Glomerular endothelial cell (primary cell): ENCODE measurements at places on chromosomes 3 and 15. TPM values are rescaled to one million over a fixed set of nuclear protein-coding genes. Genes with fewer than 3 reads are reported as not detected.

LRRC2 gene
- total RNA-seq = 0.41 TPM in 1 of 2 replicates, not detected in the other

CHDH gene
- 0.06 and 0.82 TPM in 2 replicates for total RNA-seq

DUOXA2 gene
- total RNA-seq = not detected in 2 replicates

CNTN3 gene
- not detected in 2 replicates for total RNA-seq

CSPG4 gene
- 3.0 and 15.6 TPM in 2 replicates for total RNA-seq

SIAH2 gene
- 23.7 and 34.0 TPM in 2 replicates for total RNA-seq

PAQR9 gene
- not detected in 2 replicates for total RNA-seq

PYDC2 gene
- total RNA-seq = not detected in 2 replicates

TEX55 gene
- not detected in 2 replicates for total RNA-seq

DNA sequence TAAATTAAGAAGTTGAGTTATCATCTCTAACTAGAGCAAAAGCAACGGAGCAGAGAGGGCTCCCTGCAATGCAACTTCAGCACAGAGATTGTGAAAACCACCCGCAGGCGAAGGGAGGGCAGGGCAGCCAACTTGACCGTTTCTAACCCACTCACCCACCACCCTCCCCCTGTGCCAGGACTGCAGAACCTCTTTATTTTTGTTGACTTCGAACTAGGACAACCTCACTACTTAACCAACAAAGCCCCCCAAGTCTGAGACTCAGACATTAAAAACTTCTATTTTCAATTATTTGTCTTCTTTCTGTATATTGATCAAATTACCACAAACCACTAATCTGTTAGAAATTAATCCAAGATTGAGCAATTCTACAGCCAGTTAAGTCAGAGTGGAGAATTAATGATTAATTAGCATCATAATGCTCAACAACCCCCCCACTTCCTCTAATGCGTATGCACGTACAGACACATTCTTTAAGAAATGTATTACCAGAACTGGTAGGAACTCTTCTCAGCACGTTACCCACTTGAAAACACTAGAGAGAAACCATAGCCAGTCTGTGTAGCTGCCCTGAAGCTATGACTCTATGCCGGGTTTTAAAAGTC lies 2.0 kb downstream of the MGLL start:
- no peak for DNase-seq

- DNase-seq = no peak
Measured at GRCh38 chr3:192850451-192850981, 67.1 kb downstream of the MB21D2 start.

DNA sequence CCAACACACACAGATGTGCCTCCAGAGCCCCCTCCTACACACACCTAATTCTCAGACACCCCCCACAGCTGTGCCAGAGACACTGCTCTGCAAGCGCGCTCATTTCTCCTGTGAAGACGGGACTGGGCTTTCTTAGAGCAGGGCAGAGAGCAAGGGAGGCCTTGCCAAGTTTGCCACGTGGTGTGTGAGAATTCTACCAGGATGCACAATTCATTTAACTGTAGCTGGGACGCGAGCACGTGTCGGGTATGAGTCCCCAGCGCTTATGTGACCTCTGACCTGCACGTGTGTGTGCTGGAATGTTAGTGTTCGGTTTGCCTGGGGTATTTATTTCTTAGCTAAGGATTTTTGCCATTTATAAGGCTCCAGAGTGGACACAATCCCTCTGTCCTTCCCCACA lies 37.0 kb downstream of the FEM1B start:
- DNase-seq = no peak

- DNase-seq = no peak
Measured at GRCh38 chr3:116423374-116423773, 21.9 kb downstream of the LSAMP start.

DNA sequence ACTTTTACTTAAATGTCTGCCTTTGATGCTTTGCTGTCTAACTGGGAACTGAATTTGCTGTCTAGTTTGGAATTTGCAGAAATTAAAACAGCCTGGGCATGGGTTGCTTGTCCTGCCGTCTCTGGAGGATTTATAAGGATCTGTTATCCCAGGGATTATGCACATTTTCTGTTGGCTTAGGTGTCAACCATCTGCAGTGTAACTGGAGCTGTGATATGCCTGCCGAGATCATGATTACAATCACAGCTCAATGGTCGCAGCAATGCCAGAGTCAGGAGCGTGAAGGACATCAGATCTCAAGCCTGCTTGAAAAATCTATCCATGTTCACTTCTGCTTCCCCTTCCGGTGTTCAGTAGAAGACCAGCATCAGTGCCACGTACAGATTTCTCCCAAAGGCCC lies 41.8 kb upstream of the SETMAR start:
- DNase-seq = no peak

- no peak for DNase-seq
Measured at GRCh38 chr15:91885714-91886270, 32.3 kb downstream of the SLCO3A1 start.

- no peak for DNase-seq
Measured at GRCh38 chr3:45756055-45756454, 40.3 kb downstream of the SLC6A20 start.

- DNase-seq = no peak
Measured at GRCh38 chr3:9260305-9260704, 10.9 kb upstream of the SRGAP3 start.

GRCh38 chr3:140242818-140243276 lies 307.9 kb downstream of the CLSTN2 start:
- DNase-seq = no peak

DNA sequence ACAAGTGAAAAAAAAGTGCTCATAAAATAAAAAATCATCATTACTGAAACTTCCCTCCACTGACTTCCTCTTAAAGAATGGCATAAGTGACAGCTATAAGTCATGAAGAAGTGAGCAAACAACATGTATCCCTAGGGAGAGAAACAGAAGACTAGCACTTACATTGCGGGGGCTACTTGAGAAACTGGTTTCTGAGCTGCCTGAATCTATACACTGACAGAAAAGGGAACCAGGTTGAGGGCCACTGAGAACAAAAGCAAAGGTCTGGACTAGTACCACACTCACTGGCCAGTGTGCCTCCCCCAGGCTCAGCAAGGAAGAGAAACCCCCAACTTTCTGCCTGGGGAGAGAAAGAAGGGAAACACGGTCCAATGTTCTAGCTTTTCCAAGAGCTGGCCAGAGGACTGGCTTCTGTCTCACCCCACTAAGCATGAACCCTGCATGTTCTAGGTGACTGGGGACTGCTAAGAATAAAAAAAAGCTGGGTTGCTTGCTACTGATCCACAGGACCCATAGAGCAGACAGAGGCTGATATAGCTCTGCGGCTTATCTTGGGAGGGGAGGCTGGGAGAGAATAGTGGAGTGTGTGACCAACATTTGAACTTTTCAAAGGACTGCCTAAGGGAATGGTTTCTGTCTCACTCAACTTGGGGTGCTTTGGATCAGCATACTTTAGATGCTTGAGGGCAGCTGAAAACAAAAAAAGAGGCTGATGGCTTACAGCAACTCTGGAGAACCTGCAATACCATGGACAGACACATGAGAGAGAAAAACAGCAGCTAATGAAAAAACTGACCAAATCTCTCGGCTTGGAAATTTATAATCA lies 8.1 kb downstream of the RAD18 start:
- no peak for DNase-seq

DNA sequence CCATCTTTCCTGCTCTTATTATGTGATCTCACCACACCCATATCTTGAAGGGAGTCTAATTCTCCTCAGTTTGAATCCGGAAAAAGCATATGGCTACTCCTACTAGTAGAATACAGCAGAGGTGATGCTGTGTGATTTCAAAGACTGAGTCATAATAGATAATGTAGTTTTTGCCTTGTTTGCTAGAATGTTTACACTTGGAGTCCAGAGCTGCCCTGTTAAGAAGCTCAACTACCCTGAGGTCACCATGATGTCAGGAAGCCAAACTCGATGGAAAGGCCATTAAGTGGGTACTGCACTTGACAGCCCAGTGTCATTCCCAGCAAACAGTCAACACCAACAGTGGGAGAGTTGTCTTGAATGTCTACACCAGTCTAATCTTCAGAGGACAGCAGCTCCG lies 56.9 kb downstream of the CD200R1L start:
- no peak for DNase-seq

DNA sequence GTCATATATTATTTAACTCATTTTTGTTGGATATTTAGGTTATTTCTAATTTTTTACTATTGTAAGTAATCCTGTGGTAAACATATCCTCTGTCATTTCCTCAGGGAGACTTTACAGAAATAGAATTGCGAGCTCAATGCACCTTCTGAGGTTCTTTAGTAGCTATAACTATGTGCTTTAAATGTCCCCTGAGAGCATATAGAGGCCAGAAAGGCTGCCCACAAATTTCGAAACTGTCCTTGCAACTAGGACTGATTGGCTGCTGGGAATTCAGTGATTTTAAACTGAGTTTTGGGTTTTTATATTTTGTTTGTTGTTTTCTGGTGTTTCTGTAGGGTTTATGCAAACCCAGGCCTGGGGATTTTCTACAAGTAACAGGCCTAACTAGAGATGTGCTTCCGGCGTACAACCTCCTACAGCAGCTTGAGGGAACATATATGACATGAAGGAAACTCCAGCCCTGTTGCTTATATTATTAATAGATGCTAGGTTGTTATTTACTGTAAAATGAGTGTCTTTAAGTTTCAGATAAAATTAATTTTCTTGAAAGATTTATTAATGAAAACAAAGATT lies 29.1 kb upstream of the P4HTM start:
- DNase-seq = no peak

DNA sequence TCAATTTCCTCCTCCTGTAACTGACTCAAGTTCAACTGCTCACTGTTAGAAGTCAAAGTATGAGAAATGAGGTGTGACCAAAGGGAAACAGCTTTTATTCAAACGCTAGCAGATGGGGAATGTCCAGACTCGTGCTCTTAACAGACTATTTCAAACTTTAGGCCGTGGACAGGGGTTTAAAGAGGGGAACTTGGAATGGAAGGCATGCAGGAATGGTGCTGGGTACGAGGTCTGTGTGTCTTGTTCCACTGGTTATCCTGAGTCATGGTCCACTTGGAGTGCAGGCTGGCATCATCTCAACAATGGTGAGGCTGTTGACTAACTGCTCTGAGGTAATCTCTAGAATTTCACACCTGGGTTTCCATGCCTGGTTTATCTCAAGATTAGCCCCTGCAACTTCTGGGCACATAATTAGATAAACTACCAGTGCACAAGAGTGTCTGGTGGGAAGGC lies 22.9 kb upstream of the DNAAF4 start:
- no peak for DNase-seq

GRCh38 chr3:180881065-180881801 lies 31.2 kb upstream of the FXR1 start:
- DNase-seq = no peak

- no peak for DNase-seq
Measured at GRCh38 chr3:186849374-186849975, 7.0 kb downstream of the ADIPOQ start.

- no peak for DNase-seq
Measured at GRCh38 chr15:97009031-97009431, 678.5 kb downstream of the NR2F2 start.

DNA sequence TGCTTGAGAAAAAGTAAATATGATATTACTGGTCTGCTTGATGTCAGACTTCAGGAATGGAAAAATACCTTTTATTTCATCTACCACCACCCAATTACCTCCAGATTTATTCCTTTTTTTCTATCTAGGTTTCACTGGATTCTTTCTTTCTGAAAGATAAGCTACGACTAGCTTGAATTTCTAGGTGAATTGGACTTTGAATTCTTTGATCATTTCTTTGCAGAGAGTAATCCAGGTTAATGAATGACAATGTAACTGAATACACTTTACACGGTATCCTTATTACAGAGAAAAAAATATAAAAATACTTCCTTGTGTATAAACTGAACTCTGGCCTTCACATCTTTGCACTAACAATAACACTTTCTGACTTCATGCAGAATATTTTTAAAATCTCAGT lies 59.5 kb upstream of the TRPC1 start:
- DNase-seq = no peak

GRCh38 chr3:57120451-57121174 lies 44.5 kb downstream of the IL17RD start:
- no peak for DNase-seq

DNA sequence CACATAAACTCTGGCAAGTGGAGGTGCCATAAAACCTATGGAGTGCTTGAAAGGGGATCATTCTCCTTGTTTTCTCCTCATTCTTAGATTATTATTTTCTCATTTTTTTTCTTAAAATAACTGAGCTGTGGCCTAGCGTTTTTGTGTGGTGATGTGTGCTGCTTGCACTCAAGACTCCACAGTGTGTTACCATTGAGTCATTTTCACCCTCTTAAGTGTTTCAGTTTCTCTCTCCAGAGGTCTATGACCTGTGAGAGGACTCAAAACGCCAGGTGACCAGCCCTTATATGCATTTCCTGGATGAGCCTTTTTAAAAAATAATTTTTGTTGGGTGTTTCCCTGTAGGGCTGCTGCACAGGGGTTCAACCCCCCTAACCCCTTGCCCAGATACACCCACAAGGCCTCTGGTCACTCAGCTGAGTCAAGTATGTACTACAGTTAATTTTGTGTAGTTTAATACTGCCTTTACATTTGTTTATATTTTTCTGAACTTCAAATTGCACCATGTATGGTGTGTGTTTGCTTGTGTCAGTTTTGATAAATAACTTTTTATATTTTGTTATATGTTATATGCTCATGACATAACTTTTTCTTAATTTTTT lies 15.4 kb upstream of the BTLA start:
- no peak for DNase-seq

DNA sequence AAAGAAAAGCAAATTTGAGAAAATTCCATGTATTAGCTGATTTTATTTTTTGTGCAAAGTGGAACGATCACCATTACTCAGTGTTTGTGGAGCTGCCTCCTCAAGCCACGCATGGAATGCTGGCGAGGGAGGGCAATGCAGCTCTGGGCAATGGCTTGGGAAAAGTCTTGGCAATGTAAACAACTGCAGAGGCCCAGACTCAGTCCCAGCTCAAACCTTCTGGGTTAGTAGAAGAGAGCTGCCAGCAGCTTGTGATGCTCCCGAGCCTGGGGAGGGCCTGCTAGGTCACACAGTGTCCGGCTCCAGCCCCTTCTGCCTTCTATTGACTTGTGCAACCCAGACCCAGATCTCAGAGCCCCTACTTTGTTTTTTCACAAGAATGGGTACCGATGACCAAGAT lies 4.3 kb downstream of the EPHB1 start:
- no peak for DNase-seq

DNA sequence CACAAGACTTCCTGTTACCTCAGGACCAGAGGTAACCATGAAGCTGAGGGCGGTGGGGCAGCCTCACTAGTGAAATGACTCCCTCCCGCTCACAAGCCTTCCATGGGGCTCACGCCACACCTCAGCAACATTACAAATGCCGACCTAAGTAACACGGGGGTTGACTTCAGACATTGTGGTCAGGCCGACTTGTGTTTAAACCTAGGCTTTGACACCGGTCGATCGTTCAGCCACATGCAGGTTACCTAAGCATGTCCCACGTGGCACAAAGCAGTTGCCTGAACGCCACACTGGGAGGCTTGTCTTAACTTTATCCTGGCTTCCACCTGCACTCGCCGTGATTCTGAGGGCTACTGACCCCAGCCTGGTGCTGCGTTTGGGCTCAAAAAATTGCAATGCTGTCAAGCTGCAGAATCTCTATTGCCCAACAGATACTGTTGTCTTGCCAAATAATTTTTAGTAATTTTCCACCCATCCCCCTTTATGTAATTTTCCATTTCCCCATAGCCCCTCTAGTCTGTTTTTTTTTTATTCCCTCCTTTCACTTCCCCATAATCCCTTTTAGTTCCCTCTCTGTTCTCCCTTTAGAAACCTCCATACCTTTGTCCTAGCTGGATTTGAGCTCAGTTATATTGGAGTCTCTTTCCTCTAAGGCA lies 158.6 kb upstream of the RGMA start:
- no peak for DNase-seq

- DNase-seq = no peak
Measured at GRCh38 chr3:86624192-86624591, 366.8 kb downstream of the VGLL3 start.

GRCh38 chr15:67068710-67069400 lies 3.5 kb downstream of the SMAD3 start:
- no peak for DNase-seq
